ENCODE measurements at places on chromosomes 6 and 20. TPM values are rescaled to one million over a fixed set of nuclear protein-coding genes. Genes with fewer than 3 reads are reported as not detected.

Gene NFYA
- polyA plus RNA-seq: 26.3 TPM

Gene SH3BGRL2
- 0.95 TPM for polyA plus RNA-seq

Gene SLC26A8
- polyA plus RNA-seq: not detected

Gene BMP5
- polyA plus RNA-seq: not detected

Gene ECI2
- polyA plus RNA-seq: 84.3 TPM

Gene SLC2A10
- 0.05 TPM for polyA plus RNA-seq

Gene SALL4
- not detected for polyA plus RNA-seq

Gene BANF2
- not detected for polyA plus RNA-seq

Gene CRISP2
- polyA plus RNA-seq: not detected

Gene COL11A2
- not detected for polyA plus RNA-seq

Gene ARMH2
- polyA plus RNA-seq: 0.78 TPM

Measured in CD8-positive, alpha-beta memory T cell (primary cell).